ENCODE measurements at places on chromosomes 7 and 10.

GRCh38 chr10:64365663-64366062 is 844.5 kb downstream of the REEP3 start:
- no peaks in the 10 kb centered on the region for H3K36me3 ChIP-seq
- no peaks in the 10 kb centered on the region for H3K27me3 ChIP-seq
- H3K27ac ChIP-seq = no peak overlapping the region
- no peak overlapping the region for H3K4me3 ChIP-seq
- H3K4me1 ChIP-seq = no peaks in the 10 kb centered on the region

GRCh38 chr10:133336577-133337369 is at the start of gene CALY:
TSS of gene CALY (minus strand) at chr10:133336896. CDS start at chr10:133328989, 7,907 bp downstream.
- peaks cover 18% of the 10 kb centered on the region for H3K4me1 ChIP-seq
- peak within 1 kb of the TSS; percentile 45 for H3K4me3 ChIP-seq
- H3K27me3 ChIP-seq = peaks cover 8% of the 10 kb centered on the region

- peaks cover 3% of the 10 kb centered on the region for H3K27me3 ChIP-seq
- no peaks in the 10 kb centered on the region for H3K4me1 ChIP-seq
- H3K27ac ChIP-seq = no peak overlapping the region
- no peak for DNase-seq
- no peaks in the 10 kb centered on the region for H3K36me3 ChIP-seq
- H3K4me3 ChIP-seq = no peak overlapping the region
These were observed 94.5 kb downstream of the KIF20B start for GRCh38 chr10:89795840-89796239.

DNA sequence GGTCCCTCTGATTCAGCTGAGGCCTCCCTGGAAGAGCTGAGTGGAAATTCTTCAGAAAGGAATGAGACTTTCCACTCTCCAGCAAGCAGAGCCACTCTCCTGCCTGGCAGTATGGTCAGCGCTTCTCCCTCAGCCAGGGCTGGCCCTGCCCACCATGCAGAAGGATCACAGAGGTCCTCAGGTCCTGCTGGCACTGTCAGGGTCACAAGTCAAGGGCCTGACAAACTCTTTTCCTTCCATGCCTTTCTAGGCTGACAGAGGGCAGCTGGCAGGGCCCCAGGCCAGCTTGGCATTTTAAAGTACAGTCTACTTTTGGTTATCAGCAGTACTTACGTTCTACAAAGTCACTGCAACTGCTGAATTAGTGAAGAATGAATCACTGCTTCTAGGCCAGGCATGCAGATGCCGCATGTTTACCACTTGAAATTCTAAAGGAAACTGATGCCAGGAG is 119.3 kb upstream of the FRMD4A start:
- H3K27me3 ChIP-seq = no peaks in the 10 kb centered on the region
- no peak overlapping the region for H3K4me3 ChIP-seq
- H3K4me1 ChIP-seq = no peaks in the 10 kb centered on the region

DNA sequence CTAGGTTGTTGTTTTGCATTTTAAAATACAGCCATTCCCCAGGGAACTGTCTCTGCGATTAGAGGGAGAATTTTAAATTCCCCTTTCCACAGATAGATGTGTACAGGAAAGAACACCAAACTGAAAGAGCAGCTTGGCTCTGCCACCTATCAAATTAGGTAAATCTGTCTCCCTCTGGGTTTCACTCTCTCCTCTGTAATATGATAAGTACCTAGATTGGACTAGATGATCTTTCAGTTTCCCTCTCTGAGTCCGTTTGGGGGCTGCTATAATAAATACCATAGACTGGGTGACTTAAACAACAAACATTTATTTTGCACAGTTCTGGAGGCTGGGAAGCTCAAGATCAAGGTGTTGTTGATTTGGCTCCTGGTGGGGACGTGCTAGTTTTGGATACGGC is 186.0 kb downstream of the KIF20B start:
- no peaks in the 10 kb centered on the region for H3K4me1 ChIP-seq
- H3K4me3 ChIP-seq = no peak overlapping the region
- peak overlapping the region; percentile 30 for H3K27ac ChIP-seq
- H3K36me3 ChIP-seq = no peaks in the 10 kb centered on the region
- no peaks in the 10 kb centered on the region for H3K27me3 ChIP-seq
- no peak for DNase-seq

DNA sequence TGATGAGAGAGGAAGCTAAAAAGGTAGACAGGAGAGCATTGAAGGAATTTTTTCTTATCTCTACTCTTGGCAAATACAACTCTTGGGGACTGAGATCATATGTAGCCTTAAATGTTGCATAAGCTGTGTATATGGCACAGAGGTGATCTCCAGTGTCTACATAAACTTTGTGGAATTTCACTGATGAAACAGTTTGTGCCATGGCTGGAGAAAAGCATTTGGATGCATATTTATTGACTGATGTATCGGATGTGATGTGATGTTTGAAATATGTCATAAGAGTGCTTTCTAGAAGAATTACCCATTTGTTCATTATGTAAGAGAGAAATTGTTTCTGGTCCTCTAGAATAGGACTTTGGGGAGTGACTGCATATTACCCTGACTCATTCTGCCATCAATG is 244.9 kb upstream of the LRRTM3 start:
- no peak overlapping the region for H3K27ac ChIP-seq
- H3K27me3 ChIP-seq = no peaks in the 10 kb centered on the region
- no peak overlapping the region for H3K4me3 ChIP-seq

DNA sequence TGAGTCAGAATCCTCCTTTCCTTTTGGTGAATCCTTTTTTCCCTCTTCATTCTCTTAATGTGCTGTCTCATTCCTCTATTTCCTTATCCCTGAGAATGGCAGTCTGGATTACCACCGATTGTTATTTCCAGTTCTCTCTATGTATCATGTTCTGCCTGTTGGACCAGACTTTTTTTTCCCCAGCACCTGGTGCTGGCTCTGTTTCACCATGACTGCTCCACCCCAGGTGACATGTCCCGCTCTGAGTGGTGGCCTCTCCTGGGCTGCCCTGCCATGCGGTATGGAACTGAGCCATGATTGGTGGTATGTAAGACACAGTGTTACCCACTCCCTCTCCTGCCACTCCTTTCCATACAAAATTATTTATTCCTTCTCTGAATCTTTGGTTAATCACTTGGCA is 399.9 kb downstream of the GATA3 start:
- no peak overlapping the region for H3K4me3 ChIP-seq
- no peaks in the 10 kb centered on the region for H3K27me3 ChIP-seq
- DNase-seq = no peak
- H3K36me3 ChIP-seq = no peaks in the 10 kb centered on the region

- H3K4me3 ChIP-seq = no peak overlapping the region
- H3K36me3 ChIP-seq = no peaks in the 10 kb centered on the region
- no peak overlapping the region for H3K27ac ChIP-seq
- peaks cover 8% of the 10 kb centered on the region for H3K4me1 ChIP-seq
- H3K27me3 ChIP-seq = no peaks in the 10 kb centered on the region
These were observed 822.0 kb downstream of the TNS3 start for GRCh38 chr7:46759711-46760480.

DNA sequence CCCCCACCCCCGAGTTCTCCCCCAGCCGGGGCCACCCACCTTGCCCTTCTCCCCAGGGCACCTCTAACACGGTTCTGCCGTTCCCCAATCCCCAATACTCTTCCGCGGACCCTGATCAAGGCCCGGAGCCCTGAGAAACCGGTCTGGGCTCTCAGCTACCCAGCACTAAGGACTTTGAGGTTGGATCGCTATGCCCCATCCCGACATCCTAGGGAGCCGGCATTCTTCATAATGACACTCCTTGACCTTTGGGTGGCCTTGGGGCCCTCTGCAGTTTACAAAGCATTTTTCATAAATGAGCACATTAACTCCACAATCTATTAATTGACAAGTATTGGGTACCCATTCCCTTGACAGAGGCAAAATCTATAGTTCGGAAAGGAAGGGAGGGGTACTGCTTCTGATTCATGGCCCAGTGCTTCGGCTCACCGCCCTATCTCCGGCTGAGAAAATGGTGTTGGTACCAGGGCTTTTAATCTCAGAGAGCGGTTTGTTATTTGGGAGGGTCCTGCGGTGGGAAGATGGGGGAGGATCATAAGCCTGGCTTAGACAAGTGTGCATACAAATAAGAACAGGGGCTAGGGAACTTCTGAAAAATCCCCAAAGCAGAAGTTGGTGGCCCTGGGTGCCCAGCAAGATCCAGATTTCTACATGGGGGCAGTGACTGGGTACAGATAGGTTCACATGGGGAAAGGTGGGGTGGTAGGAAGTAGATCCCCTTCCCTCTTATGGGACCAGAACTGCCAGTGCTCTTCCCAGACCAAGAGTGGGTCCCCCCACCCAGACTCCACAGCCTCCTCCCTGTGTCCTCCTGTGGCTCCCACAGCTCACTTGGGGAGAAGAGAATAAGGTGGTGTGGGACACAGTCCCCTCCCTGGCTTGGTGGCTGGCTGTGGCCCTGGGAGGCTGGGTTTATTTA is 3.2 kb downstream of the IMPDH1 start:
- H3K36me3 ChIP-seq = peaks cover 13% of the 10 kb centered on the region
- H3K27me3 ChIP-seq = no peaks in the 10 kb centered on the region
- H3K4me1 ChIP-seq = peaks cover 70% of the 10 kb centered on the region
- DNase-seq = no peak

- peaks cover 45% of the 10 kb centered on the region for H3K36me3 ChIP-seq
- H3K4me3 ChIP-seq = no peak overlapping the region
- H3K27me3 ChIP-seq = no peaks in the 10 kb centered on the region
- peaks cover 54% of the 10 kb centered on the region for H3K4me1 ChIP-seq
- no peak for DNase-seq
These were observed 103.6 kb downstream of the PRPF18 start for GRCh38 chr10:13690281-13690825.

GRCh38 chr10:47301833-47302232 is 1.8 kb downstream of the GDF10 start:
- no peak overlapping the region for H3K4me3 ChIP-seq
- DNase-seq = no peak
- H3K36me3 ChIP-seq = no peaks in the 10 kb centered on the region
- H3K27ac ChIP-seq = no peak overlapping the region
- no peaks in the 10 kb centered on the region for H3K27me3 ChIP-seq

- no peak for DNase-seq
- H3K27ac ChIP-seq = no peak overlapping the region
- no peaks in the 10 kb centered on the region for H3K4me1 ChIP-seq
These were observed 26.8 kb upstream of the SUPV3L1 start for GRCh38 chr10:69153227-69153626.

DNA sequence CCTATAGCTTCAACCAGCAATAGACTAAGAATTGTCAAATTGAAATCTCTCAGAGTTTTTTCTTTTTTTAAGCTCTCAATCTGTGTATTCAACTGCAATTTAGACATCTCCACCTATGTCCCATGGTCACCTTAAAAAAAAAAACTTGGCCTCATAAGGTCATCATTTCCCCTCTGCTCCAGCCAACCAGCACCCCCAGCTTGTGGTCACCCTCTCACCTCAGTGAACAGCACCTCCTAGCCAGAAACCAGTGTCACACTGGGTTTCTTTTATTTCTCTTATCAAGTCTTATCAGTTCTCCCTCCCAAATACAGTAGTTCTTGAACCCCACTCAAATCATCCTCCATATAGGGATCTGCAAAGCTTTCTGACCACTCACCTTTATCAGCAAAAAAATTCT is 4.0 kb downstream of the ITGB1 start:
- H3K36me3 ChIP-seq = no peaks in the 10 kb centered on the region
- no peaks in the 10 kb centered on the region for H3K27me3 ChIP-seq
- no peak overlapping the region for H3K27ac ChIP-seq
- peaks cover 12% of the 10 kb centered on the region for H3K4me1 ChIP-seq
- no peak for DNase-seq
- no peak overlapping the region for H3K4me3 ChIP-seq

- H3K4me3 ChIP-seq = peak overlapping the region; percentile 85
- peak overlapping the region; percentile 77 for H3K27ac ChIP-seq
- no peak for DNase-seq
These were observed 23.5 kb upstream of the ANLN start for GRCh38 chr7:36366005-36366717.

GRCh38 chr7:82204694-82205093 is 238.9 kb downstream of the CACNA2D1 start:
- no peak overlapping the region for H3K27ac ChIP-seq
- no peaks in the 10 kb centered on the region for H3K27me3 ChIP-seq
- H3K4me1 ChIP-seq = no peaks in the 10 kb centered on the region
- H3K36me3 ChIP-seq = no peaks in the 10 kb centered on the region
